ENCODE measurements at places on chromosomes 6 and 20. TPM values are rescaled to one million over a fixed set of nuclear protein-coding genes. Genes with fewer than 3 reads are reported as not detected.

GRCh38 chr20:14611479-14611878 is 274.1 kb upstream of the FLRT3 start:
- DNase-seq, result no peak

- DNase-seq, result no peak
These were observed 95.8 kb downstream of the CCDC170 start for GRCh38 chr6:151589667-151590066.

GRCh38 chr20:35947489-35947888 is 6.8 kb downstream of the SCAND1 start:
- DNase-seq, result peak; percentile 16

DNA sequence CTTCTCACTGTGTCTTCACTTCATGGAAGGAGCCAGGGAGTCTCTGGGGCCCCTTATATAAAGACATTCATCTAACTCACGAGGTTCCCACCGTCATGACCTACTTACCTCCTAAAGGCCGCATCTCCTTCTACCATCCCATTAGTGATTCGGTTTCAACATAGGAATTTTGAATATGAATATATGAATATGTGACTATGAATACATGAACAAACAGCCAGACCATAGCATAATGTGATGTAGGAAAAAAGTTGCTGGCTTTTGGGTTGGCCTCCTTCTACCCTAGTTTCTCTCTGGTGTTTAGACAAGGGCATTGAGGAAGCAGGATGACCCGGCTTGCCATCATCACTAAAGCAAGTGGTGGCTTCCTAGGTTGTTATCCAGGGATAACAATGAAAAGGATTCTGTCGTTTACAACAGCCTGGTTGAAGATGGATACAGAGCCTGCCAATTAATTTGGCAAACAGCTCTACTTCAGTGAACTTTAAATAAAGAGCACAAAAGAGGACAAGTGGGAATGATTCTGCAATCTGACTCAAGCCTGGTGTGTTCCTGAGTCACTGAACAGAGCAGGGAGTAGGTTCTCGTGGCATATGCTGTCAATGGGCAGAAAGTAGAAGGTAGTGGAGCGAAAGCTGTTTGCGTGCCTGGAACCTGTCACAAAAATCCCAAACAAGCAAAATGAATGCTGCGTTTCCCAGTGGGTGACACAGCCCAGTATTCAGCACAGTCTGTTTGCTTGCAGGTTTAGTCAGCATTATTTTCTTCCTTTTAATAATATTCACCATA is 44.0 kb upstream of the DOK5 start:
- DNase-seq, result no peak

- no peak for DNase-seq
These were observed 474.2 kb downstream of the KIF16B start for GRCh38 chr20:16098890-16099639.

DNA sequence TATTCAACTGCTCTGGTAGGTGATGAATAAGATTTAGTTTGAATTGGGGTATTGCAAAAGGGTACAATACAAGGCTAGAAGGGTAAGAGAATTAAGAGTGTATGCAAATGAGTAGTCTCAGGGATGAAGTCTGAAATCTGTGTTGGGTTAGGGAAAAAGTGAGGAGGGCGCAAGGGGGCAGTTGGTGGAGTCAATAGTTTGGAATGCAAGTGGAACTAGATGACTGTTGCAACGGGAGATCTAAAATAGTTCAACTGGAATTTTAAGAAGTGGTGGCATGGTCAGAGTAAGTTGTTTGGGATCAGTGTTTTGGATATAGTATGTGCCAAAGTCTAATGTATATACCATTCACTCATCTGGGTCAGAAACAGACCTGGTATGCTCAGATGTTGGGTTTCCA is 329.6 kb downstream of the GJA1 start:
- no peak for DNase-seq

- no peak for DNase-seq
These were observed 186.7 kb downstream of the TFAP2C start for GRCh38 chr20:56815796-56816195.

DNA sequence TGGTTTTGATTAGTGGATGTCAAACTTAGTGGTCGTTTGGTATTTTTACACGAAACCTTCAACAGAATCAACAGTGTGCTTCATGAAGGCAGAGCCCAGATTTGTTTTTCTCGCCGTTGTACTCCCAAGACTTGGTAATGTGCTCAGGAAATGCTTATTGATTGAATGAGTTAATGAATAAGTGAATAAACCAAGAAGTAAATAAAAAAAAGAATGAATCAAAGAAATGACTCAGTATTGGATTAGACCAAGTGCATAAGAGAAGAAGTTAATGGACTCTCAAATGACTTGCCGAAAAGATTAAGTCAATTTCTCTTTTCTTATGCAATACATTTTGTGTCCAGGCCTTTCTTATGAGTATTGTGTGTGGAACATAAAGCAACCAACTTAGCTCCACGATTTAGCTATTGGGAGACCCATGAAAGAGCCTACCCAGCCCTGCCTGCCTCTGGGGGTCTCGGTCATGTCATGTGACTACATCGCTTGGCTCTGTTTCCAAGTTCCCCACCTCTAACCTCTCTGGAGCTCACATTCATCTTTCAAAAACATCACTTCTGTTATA is 10.6 kb upstream of the FUCA2 start:
- DNase-seq, result no peak

- DNase-seq, result no peak
These were observed 195.2 kb downstream of the LY86 start for GRCh38 chr6:6783721-6784120.

DNA sequence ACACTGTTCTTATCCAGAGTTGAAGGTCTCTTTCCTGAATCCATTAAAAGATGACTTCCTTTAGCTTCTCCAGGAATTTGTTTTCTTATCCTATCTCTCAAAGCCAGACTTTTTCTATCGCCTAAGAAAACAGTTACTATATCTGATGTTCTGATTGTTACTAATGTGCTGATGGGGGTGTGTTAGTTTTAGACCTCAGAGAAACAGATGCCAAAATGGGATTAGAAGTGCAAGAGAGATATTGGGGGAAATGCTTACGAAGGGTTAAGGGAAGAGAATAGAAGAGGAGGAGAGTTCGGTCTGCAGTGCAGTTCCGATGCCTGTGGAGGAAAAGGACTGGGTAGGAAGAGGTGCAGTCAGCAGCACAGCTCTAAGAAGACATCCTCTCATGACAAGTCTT is 35.7 kb upstream of the ADGRG6 start:
- DNase-seq, result no peak

GRCh38 chr6:4776493-4777393 is 539 bp downstream of the CDYL start:
- peak; percentile 19 for DNase-seq

GRCh38 chr6:170205534-170206316 is 85.2 kb downstream of the DLL1 start:
- DNase-seq, result no peak

- peak; percentile 45 for DNase-seq
These were observed 44.4 kb downstream of the DSTN start for GRCh38 chr20:17614176-17614811.

GRCh38 chr6:8108031-8108660 is 5.8 kb upstream of the EEF1E1 start:
- no peak for DNase-seq

- no peak for DNase-seq
These were observed 39.5 kb upstream of the STXBP5 start for GRCh38 chr6:147164761-147165160.

DNA sequence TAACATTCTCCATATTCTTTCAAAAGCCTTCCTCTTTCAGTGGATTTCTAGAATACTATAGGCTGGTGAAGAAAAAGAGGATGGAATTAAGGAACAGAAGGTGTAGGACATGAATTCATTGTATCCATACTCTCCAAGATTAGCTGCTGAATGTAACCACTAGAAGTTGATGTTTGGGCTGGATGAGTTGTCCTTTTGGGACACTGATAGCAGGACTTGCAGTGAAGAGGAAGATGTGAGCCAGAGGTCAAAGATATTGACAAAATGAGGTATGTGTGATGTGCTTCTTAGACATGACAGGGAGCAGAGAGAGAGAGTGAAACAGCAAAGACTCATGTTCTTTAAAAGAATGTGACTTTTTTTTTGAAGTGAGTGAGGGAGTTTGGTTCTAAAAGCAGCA is 134.3 kb upstream of the MAN1A1 start:
- DNase-seq, result no peak

DNA sequence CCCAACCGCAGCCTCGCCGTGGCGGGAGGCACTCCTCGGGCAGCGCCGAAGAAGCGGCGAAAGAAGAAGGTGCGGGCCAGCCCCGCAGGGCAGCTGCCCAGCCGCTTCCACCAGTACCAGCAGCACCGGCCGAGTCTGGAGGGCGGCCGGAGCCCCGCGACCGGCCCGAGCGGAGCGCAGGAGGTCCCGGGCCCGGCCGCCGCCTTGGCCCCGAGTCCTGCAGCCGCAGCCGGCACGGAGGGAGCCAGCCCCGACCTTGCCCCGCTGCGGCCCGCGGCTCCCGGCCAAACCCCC is 525 bp downstream of the PNRC1 start:
- DNase-seq, result no peak

GRCh38 chr20:40470445-40471260 is 218.4 kb downstream of the MAFB start:
- no peak for DNase-seq

GRCh38 chr6:82283771-82284410 is 36.3 kb upstream of the IBTK start:
- DNase-seq, result no peak

DNA sequence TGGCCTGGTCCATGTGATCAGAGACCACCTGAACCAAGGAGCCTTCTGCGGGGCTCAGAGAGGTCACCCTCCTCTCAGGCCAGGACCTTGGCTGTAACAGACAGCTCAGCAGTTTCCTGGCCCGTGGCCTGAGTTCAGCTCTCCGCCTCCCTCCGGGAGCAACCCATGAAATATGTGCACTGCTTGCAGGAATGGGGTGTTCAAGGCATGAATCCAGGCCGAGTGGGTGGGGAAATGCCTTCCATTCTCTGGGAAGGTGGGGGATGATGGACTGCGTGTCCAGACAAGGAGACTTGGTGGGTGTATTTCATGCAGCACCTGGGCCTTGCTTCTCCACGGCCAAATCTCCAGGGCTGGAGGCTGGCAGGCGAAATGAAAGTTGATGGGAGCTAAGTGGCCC is 46.0 kb downstream of the SIRPA start:
- DNase-seq, result no peak

DNA sequence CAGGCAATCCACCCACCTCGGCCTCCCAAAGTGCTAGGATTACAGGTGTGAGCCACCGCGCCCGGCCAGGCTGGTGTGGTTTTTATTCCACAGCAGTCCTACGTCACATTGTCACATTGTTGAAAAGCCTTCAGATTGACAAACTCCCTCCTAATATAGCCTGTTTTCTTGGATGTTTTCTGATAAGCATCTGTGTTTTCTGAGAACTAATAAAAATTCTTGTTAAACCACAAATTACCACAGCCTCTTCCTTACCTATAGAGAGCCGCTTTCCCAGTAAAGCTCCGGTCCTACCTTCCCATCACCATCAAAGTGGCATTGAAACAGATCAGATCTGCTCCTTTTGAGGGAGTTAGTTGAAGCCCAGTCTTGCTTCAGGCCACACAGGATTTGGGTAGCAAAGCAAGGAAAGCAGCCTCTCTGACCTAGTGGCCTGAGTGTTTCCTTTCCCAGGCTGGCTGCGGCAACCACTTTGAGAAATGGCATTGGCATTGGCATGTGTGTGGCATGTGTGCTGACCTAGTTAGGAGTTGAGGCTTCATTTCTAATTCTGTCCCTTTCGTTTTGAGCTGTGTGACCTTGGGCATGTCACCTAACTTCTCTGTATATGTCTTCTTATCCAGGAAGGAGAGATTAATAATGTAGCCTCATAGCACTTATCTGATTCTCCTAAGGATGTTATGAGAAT is 1.7 kb upstream of the PKIG start:
- DNase-seq, result no peak

DNA sequence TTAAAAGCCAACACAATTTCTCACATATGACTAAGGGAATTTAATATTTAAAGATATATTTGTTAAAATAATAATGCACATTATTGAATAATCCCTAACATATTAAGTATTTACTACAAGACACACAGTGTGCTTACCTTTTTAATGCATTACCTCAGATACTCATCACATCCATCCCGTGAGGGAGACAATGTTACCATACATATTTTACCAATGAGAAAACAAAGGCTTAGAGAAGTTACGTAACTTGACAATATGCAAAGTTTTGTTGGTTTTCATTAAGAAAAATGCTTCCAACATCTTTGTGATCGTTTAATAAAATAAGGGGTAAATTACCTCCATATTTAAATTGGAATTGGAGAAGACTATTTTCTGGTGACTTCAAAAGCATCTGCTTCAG is 4.3 kb downstream of the IFNGR1 start:
- no peak for DNase-seq

DNA sequence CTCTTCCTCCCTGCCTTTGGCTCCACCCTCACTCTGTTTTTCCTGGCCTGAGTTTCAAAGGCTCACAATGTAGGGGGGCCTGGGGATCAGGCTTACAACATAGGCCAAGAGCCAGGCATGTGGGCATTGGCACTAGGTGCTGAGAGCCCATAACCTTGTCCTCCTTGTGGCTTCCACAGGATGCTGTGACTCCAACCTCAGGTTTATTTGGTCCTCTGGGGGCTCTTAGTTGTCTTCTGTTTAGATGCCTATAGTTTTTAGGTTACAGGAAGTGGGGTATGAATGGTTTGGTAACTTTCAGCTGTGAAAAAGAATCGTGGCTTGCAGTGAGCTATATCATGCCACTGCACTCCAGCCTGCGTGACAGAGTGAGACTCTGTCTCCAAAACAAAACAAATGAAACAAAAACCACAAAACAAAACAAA is 25.6 kb downstream of the MMP24 start:
- peak; percentile 81 for DNase-seq

GRCh38 chr6:49563006-49563886 is 12.8 kb downstream of the C6orf141 start:
- no peak for DNase-seq

DNA sequence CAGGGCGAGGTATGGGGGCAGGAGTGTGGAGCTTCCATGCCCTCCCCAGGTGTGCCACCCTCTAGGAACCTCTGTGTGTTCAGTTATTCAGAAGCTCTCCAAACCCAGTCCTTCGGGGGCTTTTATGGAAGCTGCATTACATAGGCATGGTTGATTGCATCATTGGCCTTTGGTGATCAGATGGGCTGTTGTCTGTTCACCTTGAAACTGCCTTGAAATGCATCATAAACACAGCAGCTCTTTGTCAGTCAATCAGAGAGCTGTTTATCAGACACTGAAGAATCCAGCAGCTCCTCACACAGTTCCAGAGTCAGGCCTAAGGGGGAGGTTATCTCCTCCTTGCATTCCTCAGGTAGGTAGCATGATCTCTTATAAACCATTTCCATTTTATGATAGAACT is 62.4 kb downstream of the E2F3 start:
- no peak for DNase-seq

The COL21A1 gene
- not detected for total RNA-seq

The SPINT4 gene
- not detected for total RNA-seq

The LMBRD1 gene
- 40.3 TPM for total RNA-seq

The SPAG4 gene
- 19.7 TPM for total RNA-seq

The TP53TG5 gene
- 0.31 TPM for total RNA-seq

The GNAS-AS1 gene
- total RNA-seq, result not detected

The ABHD16B gene
- total RNA-seq, result not detected

The ZCCHC3 gene
- total RNA-seq, result 22.0 TPM

The RAB32 gene
- total RNA-seq, result not detected

The EPPIN gene
- not detected for total RNA-seq

The LY6G6D gene
- total RNA-seq, result not detected

The BPI gene
- total RNA-seq, result not detected

The TSBP1 gene
- total RNA-seq, result not detected

Measured in CD8-positive, alpha-beta T cell (primary cell).